WTC11 (cell line): ENCODE measurements at places on chromosomes 6 and 20. TPM values are rescaled to one million over a fixed set of nuclear protein-coding genes. Genes with fewer than 3 reads are reported as not detected.

GRCh38 chr6:8335381-8335780 is 100.0 kb downstream of the SLC35B3 start:
- no peak for DNase-seq

DNA sequence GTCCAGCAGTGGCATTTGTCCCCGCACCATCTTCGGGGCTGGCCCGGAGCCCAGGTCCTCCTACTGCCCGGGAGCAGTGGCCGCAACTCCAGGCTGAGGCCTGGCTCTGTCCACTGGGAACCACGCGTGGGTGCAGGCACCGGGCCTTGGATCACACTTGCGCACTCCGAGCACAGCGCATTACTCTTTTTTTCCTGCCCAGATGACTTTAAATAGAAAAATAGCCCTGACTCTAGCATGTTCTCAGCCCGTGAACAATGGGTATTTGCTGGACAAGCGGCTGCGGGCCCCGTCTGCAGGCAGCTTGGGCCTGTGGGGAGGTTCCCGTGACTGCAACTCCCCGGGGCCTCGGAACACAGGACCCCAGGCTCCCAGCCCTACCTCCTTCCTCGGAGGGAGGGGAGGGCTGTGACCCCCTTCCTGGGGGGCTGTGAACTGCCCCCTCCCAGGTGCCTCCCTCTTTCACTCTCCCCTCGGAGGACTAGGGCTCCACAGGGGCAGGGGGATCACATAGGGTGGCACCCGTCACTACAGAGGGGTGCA is 162.2 kb downstream of the TBXT start:
- no peak for DNase-seq

- no peak for DNase-seq
Observed at GRCh38 chr20:5008759-5009158, 7.4 kb upstream of the SLC23A2 start.

Gene DACT2
- total RNA-seq = 3.4 to 4.9 TPM (median 3.8 TPM) in 3 replicates

Gene NOTCH4
- total RNA-seq = 2.4 to 2.6 TPM (median 2.6 TPM) in 3 replicates

- no peak for DNase-seq
Observed at GRCh38 chr20:9110365-9110764, 41.5 kb downstream of the PLCB4 start.

- peak; percentile 33 for DNase-seq
Observed at GRCh38 chr6:26473758-26474438, 16.1 kb downstream of the BTN2A1 start.

GRCh38 chr6:14873101-14873500 is 372.8 kb upstream of the JARID2 start:
- no peak for DNase-seq

- no peak for DNase-seq
Observed at GRCh38 chr6:157187182-157188083, 135.9 kb downstream of the TMEM242 start.

Gene COL11A2
- 3.0 to 4.4 TPM (median 3.7 TPM) in 3 replicates for total RNA-seq

DNA sequence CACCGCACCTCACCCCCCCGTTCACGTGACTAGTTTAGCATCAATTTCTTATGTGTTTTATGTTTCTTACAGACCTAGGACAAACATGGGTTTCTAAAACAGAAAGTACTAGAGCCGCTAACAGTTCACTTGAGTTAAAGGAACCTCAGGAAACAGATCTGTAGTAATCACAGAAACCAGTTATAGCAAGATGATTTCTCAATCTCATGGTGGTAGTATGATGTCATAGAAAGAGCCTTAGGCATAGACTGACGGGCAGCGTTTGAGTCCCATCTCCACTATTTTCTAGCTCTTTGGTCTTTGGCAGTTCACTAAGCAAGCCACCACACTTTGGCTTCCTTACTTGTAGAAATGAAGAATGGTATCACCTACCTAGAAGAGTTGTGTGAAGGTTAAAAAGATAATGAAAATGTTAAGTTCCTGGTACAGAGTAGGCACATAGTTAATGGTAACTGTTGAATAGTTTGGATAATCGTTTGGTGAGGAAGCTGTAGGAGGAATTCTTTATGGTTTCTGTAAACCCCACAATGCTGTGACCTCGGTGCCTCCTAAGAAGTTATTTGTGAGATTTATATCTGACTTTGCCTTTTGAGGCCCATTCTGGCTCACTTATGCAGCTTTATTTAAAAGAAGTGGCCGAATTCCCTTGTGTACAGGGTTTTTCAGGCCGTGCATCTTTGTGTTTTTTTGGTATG is 21.3 kb downstream of the CTNNBL1 start:
- no peak for DNase-seq

DNA sequence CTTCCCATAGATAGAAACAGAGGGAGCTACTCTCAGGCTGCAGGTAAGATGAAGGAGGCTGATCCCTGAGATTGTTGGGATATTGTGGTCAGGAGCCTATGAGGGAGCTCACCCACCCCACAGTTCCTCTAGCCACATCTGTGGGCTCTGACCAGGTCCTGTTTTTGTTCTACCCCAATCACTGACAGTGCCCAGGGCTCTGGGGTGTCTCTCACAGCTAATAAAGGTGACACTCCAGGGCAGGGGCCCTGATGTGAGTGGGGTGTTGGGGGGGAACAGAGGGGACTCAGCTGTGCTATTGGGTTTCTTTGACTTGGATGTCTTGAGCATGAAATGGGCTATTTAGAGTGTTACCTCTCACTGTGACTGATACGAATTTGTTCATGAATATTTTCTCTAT is 2.8 kb downstream of the HLA-F start:
- DNase-seq = no peak

- DNase-seq = no peak
Observed at GRCh38 chr6:154276810-154277628, 79.6 kb downstream of the IPCEF1 start.

- DNase-seq = no peak
Observed at GRCh38 chr6:85565736-85566135, 27.9 kb downstream of the SNX14 start.

DNA sequence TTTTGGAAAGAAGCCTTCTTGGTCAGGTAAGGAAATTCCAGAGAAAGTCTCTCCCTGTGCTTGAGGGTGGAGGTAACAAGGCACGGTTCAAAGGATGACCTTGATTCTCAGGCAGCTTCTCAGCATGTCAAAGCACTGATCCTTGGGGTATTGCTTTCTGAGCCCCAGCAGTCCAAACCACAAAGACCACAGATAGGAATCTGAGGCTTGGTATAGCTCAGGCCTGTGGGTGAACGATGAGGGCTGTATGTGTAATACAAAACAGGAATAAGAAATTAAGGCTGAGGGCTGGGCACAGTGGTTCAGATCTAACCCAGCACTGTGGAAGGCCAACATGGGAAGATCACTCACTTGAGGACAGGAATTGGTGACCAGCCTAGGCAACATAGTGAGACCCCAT is 70.2 kb upstream of the SLC22A1 start:
- no peak for DNase-seq

GRCh38 chr6:135188718-135189117 is 7.6 kb downstream of the MYB start:
- DNase-seq = no peak

- no peak for DNase-seq
Observed at GRCh38 chr6:104306211-104306610, 553.5 kb downstream of the HACE1 start.

DNA sequence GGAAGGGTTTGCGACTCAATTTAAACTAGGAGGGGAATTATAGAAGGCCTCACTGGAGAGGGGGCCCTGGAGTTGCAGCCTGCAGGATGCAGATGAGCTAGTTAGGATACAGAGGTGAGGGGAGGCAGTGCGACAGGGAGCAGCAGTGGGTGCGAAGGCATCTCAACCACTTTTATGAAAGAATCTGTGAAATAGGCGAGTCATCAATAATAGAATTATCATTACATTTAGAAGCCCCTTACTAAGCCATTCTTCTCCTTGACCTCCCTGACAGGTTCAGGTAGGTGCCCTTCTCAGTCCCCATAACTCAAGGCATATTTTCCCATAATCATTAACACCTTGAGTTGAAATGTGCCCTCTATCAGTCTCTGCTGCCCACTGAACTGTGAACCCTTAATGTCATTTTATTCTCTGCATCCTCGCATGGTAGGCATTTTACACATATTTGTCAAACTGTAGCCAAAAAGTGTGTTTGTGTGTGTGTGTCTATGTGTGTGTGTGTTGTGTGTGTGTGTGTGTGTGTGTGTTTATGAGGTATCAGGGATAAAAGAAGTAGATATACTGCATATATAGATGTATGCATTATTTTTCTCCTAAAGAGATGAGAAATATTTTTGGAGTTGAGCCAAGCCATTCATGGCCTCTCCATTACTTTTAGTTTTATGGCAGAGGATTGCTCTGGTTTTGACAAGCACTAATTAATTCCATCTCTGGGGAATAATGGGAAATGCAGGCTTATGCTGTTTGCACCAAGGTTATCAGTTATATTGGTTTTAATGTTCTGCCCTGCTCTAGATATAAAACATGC is 898.8 kb downstream of the KIF16B start:
- DNase-seq = no peak

DNA sequence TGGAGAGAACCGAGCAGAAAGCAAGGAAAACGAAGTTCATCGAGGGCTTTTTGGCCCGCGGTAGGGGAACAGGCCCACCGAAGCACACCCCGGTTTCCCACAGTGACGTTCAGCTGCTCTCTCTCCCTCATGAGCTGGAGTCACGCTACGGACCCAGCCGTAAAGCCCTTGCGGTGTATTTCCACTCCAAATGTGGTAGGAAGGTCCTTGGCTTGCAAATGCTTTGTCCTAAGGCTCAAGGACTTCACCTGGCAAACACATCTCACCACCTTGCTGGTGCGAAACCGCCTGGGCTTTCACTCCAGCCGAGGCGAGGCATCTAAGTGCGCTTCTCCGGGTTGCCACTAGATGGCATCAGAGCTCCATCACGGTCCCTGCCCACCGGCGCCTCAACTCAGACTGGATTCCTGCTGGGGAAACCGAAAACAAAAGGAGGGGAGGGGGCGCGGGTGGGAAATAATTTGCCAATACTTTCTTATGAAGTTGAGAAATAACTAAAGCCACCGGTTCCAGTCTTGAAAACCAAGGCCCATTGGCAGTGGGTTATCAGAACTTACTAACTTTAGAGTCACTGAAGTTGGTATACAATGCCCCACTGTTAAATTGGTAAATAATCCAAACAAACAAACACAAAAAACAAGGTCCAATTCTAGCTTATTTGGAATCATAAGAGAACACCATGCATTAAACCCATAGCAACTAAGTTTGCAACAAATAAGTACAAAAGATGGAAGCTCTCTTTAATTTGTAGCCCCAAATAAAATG is 13.4 kb upstream of the FOXC1 start:
- DNase-seq = peak; percentile 77

GRCh38 chr20:24668791-24669190 is 199.4 kb downstream of the SYNDIG1 start:
- DNase-seq = no peak

- no peak for DNase-seq
Observed at GRCh38 chr6:7047966-7048365, 59.8 kb upstream of the RREB1 start.

DNA sequence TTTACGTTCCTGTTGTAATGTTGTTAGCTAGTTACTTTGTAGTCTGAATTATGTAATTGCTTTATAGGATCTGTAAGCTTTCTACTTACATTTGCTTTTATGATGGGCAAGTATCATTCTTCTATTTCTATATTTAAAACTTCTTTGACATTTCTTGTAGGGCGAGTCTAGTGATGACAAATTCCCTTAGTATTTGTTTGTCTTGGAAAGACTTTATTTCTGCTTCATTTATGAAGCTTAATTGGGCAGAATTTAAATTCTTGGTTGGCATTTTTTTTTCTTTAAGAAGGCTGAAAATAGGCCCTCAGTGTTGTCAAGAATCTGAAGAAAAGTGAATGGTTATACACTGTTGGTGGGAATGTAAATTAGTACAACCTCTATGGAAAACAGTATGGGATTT is 506.3 kb downstream of the TENT5A start:
- no peak for DNase-seq

DNA sequence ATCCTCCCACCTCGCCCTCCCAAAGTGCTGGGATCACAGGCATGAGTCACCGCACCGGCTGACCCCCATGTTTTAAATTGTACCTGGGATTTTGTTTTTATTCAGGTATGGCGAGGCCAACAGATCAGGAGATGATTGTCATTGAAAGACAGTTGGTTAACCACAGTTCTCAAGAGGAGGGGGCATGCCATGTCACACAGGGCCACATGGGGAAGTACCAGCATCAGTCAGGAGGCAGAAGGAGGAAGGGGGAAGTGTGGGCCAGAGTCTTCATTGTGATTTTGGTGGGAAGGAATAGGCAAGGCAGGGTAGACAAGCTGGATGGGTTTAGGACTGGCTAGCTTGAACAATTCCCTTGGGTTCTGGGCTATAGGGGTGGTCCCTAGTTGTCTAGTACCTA is 9.9 kb upstream of the MMP9 start:
- DNase-seq = no peak

DNA sequence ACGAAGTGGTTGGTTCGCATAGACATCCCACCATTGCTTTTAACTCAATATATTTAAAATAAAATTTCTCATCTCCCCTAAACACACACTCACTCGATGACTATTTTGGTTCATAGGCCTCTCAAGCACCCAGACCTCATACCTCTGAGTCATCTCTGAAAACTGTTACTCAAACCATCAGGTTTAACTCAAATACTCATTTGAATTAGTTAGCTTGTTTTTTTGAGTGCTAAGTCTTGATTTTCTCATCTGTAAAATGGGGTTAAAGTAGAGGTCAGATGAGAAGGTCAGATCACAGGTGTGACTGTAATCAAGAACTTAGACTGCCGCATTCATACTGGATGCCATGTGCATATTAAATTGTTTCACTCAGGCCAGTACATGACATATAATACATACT is 243.9 kb upstream of the TENT5A start:
- DNase-seq = no peak

DNA sequence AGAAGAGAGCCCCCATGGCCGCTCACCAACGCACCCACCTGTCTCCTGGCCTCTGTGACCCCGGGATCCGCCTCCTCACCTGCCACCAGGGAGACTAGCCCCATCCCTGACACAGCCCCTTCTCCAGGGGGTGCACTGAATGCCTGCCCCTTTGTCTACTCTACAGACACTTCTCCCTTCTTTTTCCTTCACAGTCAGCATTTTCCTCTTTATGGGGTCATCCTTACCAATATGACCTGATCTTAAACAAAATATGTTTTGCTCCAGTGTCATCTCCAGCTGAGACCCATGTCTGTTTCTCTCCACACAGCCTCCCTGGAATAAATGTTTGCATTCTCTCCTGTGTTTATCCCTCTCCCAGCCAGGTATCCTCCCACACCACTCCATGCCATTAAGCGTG is 14.6 kb upstream of the CCR6 start:
- DNase-seq = no peak

Gene CAPN11
- total RNA-seq = 2.3 to 3.3 TPM (median 3.2 TPM) in 3 replicates

DNA sequence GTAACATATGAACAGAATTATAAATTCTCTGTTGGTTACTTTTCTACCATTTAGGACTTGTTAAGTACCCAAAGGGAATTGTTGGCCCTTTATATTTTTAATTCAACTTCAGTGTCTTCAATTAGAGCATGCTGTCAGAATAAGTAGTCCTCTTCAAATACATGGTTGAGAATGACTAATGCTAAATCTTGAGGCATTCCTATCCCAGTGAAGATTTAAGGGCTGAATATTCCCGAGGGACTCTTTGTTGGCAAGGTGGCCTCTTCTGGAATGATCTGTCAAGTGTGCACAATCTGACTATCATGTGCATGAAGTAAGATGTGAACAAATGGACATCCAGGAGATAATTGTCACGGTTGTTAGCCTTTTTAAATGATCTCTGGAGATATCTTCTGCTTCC is 421.7 kb downstream of the BMP2 start:
- no peak for DNase-seq
